NCI-H187 treated with DMSO at 0.1 percent for 48 hours (cell line): ENCODE measurements at places on chromosomes 4 and X.

DNA sequence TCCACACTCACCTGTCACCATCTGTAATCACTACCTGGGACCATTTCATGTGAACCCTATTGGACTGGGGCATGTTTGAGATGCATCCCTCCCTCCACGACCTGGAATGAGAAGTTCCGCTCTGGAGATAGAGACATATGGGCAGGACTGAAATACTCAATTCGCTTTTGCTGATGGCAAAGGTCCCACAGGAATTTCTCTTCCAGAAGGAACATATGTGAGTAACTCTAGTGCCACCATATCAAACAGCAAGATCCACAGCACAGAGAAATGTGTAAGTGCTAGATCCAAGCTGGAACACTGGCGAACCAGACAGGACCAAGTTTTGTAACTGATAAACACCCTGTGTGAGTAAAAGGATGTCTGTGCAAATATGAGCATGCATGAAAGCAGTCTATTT lies 43.9 kb downstream of the SEL1L3 start:
- DNase-seq: no peak

- no peak for DNase-seq
These were observed 360.9 kb downstream of the PRDM5 start for GRCh38 chr4:120561648-120562047.

GRCh38 chrX:1767026-1767425 lies 152.2 kb downstream of the ASMT start:
- no peak for DNase-seq

- no peak for DNase-seq
These were observed 6.3 kb upstream of the NKX1-1 start for GRCh38 chr4:1412376-1413203.

- no peak for DNase-seq
These were observed 19.1 kb upstream of the ABRAXAS1 start for GRCh38 chr4:83503974-83504373.

DNA sequence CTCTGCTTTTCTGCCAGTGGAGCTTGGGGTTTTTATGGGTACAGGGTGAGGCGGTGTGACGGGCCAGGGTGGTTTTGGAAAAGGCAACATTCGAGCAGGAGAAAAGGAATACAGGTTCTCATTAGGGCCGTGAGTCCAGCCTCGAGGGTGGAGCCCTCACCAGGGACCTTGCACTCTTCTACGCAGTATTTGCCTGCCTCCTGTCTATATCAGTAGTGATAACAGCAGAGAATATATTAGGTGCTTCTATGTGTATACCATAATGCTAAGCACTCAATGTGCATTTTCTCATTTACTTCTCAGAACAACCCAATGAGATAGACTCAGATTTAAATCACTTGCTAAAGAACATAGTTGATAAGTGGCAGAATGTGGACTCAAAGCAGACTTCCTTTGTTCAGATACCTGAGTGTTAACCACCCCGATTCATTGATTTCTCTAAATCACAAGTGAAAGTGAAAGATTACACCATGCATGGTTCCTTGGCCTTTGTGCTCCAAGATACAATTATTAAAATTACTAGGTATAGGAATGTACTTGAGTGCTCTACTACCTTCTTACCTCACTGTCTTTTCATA lies 403.9 kb downstream of the PCDH7 start:
- DNase-seq: no peak

DNA sequence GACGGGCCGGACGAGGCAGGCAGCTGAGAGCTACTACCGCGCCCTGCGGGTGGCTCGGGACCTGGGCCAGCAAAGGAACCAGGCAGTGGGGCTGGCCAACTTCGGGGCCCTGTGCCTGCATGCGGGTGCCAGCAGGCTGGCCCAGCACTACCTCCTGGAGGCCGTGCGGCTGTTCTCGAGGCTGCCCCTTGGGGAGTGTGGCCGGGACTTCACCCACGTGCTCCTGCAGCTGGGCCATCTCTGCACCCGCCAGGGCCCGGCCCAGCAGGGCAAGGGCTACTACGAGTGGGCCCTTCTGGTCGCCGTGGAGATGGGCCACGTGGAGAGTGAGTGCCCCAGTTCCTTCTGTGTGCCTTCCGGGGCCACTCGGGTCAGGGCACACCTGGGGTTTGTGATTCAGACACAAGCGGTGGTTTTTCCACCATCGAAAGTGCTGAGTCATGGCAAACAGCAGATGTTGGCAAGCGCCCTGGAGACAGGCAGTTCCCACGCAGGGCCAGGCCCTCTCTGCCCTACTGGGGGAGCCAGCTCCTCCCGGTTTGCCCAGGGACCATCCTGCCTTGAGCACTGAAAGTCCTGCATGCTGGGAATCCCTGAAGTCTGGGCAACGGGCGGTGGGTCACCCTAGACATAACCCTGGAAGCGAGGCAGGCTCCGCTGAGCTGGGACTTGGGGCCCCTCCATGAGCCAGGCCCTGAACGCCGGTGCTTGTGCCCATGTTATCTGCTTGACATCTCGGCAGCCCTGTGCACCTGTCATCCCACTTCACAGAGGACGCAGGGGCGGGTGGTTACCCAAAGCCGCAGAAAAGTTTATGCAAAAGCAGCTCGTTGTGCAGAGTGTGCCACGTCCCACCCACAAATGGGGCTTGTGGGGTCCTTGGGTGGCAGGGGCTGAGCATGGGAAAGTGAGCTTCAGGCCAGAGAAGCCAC lies 29.5 kb downstream of the SH3TC1 start:
- no peak for DNase-seq

DNA sequence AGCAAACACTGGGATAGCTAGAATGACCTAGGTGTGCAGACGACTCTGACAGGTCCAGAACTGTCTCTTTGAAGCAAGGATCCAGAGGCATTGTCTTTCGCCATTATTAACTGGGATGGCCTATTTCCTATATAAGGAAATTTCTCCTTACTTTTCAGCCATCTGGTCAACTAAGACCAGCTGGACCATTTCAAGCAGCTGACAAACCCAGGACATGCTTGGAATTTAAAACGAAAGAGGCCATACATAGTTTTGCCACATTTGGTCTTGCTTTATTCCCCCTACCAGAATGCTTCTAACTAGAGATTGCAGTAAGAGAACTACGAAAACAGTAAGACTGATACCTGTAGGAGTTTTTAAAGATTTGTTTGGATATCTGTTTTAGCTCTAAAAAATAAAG lies 87.0 kb downstream of the GLRA2 start:
- DNase-seq: no peak

DNA sequence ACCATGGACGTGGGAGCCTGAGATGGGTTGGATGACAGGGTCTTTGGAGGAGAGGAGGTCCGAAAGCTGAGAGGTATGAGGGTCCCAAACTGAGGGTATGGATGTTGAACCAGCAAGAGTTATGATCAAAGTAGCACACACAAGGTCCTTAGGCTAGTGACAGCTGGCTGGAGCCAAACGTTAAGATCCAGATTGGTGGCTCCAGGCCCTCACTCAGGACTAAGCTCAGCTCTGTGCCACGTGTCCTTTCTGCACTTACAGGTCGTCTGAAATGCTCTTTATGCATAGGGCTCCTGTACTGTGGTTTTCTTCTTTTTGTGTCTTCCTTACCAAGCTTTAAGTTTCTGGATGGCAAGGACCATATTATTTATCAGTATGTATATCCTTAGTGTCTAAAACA lies 35.4 kb downstream of the ADD1 start:
- DNase-seq: no peak

DNA sequence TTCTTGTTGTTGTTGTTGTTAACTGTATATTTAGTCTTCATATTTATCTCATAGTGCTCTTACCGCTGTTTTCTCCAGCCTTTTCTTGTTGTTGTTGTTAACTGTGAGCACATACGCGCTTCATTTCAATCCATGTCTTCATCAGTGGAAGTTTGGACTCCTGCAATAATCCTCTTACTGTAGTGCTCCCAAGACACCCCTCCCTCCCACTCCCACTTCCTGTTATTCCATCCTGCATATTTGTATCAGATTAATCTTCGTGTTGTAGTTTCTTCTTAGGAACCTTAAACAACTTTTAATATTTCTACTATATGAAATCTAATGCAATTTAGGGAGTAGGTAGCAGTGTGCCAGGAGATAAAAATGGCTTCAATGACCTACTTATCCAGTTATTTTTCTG lies 674.8 kb downstream of the RAPGEF2 start:
- DNase-seq: no peak

DNA sequence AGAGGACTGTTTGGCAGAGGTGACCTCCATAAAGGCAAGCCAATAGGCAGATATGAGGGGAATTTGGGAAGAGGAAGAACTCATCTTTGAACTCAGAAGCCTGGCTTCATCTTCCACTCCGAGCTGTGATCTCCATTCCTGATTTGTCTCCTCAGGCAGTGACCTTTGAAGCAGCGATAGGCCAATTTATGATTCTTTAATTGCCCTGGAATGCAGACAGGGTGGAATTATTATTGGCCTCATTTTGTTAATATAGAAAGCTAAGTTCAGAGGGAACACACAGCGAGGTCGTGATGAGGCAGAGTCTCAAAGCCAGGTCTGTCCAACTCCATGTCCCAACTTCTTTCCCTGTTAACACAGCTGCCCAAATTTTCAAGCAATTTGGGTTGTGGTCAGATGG lies 16.9 kb downstream of the RTL5 start:
- DNase-seq: no peak
